ENCODE measurements at places on chromosomes 1 and 21.
A peak's percentile ranks its signal among the peaks of the same experiment; 100 is the strongest.

DNA sequence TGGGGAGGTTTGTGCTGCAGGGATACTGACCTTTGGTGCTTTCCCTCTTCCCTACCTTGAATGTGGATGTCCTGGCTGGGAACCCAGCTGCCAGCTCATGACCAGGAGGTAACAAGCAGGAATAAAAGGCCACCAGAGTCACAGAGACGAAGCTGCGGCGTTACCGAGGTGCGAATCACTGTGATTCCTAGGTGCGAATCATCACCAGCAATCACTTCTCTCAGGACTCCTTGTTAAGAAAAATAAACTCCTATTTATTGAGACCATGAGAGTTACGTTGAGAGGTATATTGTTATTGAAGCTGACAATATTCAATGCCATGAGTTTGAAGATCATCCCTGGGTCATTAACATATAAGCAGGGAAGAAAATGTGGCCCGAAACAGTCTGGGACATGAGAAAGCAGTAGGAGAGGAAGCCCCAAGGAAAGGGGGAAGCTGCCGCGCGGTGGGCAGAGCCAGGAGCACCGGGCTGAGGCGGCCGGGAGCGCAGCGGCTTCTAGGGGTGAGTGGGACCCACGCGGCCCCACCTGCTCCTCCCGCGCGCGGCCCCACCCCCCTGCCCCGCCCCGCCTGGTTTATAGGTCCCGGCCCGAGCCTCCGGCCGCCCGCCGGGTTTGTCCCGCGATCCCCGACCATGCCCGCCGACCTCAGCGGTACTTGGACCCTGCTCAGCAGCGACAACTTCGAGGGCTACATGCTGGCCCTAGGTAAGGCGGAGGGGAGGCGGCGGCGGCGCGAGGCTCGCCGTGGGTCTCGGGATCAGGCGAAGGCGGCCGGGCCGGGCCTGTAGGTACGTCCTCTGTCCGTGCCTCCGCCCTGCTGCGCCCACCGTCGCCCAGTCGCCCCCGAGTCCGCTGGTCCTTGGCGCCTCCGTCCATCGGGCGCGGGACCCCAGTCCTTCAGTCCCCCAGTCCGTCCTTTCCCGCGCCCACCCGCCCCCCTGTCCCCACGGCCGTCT, at the start of gene RBP7:
Gene RBP7 (plus strand): TSS at position 605 of the 959 bp plus-strand sequence. CDS start 31 bp downstream, at position 636.
- DNase-seq, result peak; percentile 0

- no peak for DNase-seq
These were observed 7.6 kb downstream of the TAGLN2 start for GRCh38 chr1:159917533-159918351.

DNA sequence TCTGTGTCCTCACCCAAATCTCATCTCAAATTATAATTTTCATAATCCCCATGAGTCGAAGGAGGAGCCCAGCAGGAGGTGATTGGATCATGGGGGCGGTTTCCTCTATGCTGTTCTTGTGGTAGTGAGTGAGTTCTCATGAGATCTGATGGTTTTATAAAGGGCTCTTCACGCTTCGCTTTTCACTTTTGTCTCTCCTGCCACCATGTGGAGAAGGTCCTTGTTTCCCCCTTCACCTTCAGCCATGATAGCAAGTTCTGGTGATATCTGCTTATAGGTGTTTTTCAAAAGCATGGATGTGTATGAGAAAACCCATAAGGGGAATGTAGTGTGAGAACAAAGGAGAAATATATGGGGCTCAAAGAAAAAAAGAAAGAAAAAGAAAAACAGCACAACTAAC, 405.9 kb upstream of the RGS18 start:
- no peak for DNase-seq

- DNase-seq, result no peak
These were observed 78.4 kb downstream of the PROX1 start for GRCh38 chr1:214066190-214066589.

- DNase-seq, result no peak
These were observed 62.1 kb downstream of the PRKCZ start for GRCh38 chr1:2112280-2112701.

DNA sequence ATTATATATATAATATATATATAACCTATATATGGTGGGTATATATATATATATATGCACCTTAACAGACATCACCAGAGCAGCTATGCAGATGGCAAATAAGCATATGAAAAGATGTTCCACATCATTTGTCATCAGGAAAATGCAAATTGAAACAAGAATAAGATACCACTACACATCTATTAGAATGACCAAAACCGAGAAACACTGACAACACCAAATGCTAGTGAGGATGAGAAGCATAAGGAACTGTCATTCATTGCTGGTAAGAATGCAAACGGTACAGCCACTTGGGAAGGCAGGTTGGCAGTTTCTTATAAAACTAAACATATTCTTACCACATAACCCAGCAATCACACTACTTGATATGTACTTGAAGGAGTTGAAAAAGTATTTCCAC, 219.8 kb upstream of the PRMT6 start:
- no peak for DNase-seq

GRCh38 chr1:8176279-8176678, 141.6 kb upstream of the SLC45A1 start:
- DNase-seq, result no peak

- no peak for DNase-seq
These were observed 109.4 kb downstream of the NAV1 start for GRCh38 chr1:201648066-201648906.

All from activated CD8-positive, alpha-beta memory T cell treated with anti-CD3 and anti-CD28 coated beads for 1 hour (primary cell).